ENCODE measurements at places on chromosomes 3 and 15. TPM values are rescaled to one million over a fixed set of nuclear protein-coding genes. Genes with fewer than 3 reads are reported as not detected.

DNA sequence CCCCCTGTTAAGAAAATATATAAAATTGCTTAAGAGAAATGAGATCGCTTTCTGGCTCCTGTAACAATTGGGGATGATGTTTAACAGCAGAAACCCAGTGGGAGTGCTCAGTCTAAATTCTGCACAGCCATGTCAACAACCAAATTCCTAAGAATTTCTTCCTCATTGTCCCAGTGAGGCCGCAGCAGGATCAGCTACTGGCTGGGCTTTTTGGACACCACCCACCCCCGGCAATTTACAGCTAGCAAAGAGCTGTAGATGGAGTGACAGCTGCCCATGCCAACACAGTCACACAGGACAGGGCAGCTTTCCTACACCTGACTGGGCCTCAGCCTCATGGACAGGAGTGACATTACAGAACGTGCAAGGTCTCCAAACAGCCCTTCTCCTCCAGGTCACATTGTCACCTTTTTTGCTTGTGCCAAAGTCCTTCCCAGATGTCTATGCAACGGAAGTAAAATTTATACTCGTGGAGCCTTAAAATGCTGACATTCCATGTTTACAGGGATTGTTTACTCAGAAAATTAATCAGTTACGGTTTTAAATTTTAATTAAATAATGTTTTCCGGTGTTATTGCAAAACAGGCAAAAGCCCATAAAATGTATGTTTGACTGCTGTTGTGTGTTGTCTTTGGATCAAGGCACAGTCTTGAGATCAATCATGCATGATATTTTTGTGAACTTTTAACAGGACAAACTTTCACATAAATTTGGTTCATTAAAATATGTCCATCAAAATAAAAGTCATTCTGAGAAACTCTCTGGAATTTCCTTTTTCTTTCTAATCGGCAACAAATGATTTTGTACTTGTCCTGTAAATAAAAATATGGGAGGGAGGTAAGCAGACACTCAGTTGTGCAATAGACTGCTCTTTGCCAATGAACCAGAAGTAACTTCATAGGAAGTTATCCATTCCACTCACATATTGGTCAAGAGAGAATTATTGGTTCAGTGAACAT lies 943.2 kb downstream of the MCTP2 start:
- H3K27ac ChIP-seq = no peak overlapping the region
- H3K4me3 ChIP-seq = no peak overlapping the region
- no peak for DNase-seq
- H3K36me3 ChIP-seq = no peaks in the 10 kb centered on the region
- no peaks in the 10 kb centered on the region for H3K27me3 ChIP-seq

DNA sequence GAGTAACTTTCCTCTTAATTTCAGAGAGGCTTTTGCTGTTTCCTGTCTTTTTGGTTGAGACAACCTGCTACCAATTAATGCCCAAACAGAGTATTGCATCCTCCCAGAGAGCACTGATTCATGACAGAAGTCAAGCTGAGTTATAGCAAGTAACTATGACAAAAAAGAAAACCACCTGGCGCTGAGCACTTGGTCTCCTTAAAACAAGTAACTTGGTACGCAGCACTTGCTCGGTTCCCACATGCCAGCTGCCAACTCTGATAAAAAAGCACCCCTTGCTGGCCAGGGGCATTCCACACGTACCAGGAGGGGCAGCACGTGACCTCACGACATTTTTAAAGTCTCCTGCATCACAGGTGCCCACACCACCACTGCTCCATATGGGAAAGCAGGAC lies 13.5 kb upstream of the MYO5C start:
- no peak overlapping the region for H3K4me3 ChIP-seq
- H3K36me3 ChIP-seq = peaks cover 27% of the 10 kb centered on the region
- DNase-seq = no peak
- H3K4me1 ChIP-seq = no peaks in the 10 kb centered on the region

GRCh38 chr3:161489395-161489794 lies 7.2 kb upstream of the OTOL1 start:
- no peak overlapping the region for H3K27ac ChIP-seq
- no peak overlapping the region for H3K4me3 ChIP-seq
- H3K27me3 ChIP-seq = no peaks in the 10 kb centered on the region
- DNase-seq = no peak
- peaks cover 4% of the 10 kb centered on the region for H3K4me1 ChIP-seq

DNA sequence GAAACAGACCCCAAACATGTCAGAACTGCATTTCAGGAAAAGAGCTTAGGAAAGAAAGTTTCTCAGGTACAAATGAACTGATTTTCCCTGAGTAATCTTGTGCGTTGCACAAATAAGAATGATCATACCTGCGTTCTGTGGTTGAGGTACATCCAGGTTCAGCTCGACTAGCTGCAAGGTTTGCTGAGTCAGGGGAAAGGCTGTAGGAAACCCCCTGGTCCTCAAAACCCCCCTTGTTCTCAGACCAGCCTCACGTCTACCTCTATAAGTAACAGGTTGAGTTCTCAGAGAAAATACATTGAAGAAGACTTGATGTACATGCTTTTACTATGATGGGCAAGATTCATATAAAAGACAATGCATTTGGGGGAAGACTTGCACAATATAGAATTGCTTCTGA lies 137.7 kb upstream of the ICE2 start:
- H3K27me3 ChIP-seq = no peaks in the 10 kb centered on the region
- no peaks in the 10 kb centered on the region for H3K36me3 ChIP-seq
- no peak for DNase-seq
- H3K27ac ChIP-seq = no peak overlapping the region

DNA sequence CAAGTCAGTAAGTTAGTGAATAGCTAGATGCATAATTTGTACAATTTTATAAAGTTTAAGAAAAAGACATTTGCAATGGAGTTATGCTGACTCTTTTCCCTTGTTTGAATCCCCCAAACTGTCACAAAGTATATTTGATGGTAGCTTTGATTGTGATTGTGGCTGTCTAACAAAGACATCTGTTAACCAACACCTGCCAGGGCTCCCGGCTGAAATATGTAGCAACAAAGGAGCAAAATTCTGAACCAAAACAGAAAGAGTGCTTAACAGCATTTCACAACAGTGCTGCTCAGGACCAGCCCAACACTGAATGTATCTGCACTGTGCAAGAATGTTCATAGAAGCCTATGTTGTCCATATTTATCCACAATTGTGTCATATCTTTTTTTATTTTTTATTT lies 39.4 kb downstream of the LEO1 start:
- no peak overlapping the region for H3K27ac ChIP-seq
- DNase-seq = no peak
- H3K4me1 ChIP-seq = no peaks in the 10 kb centered on the region
- no peaks in the 10 kb centered on the region for H3K27me3 ChIP-seq

GRCh38 chr15:77840991-77841775 lies 208.5 kb upstream of the LINGO1 start:
- peak; percentile 34 for DNase-seq
- H3K27ac ChIP-seq = no peak overlapping the region
- H3K4me1 ChIP-seq = no peaks in the 10 kb centered on the region
- peaks cover 9% of the 10 kb centered on the region for H3K27me3 ChIP-seq

DNA sequence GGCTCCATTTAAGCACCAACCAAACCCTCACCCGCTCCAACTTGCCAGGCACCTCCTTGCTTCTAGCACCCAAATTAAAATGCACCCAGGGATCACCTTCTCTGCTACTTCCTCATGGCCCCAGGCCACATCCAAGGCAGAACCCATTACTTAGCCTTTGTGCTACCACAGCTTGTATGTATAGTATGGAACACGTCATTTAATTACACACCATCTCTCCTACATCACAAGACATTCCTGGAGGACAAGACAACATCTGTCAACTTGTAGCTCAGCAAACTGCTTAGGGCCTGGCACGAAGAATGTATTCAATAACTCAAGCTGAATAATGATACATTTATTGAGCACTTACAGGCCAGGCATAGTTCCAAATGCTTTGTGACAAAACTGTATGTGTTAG lies 23.3 kb downstream of the ZDHHC3 start:
- H3K4me3 ChIP-seq = no peak overlapping the region
- H3K36me3 ChIP-seq = peaks cover 7% of the 10 kb centered on the region
- H3K27ac ChIP-seq = no peak overlapping the region
- no peak for DNase-seq
- H3K4me1 ChIP-seq = peaks cover 36% of the 10 kb centered on the region
- H3K27me3 ChIP-seq = no peaks in the 10 kb centered on the region

DNA sequence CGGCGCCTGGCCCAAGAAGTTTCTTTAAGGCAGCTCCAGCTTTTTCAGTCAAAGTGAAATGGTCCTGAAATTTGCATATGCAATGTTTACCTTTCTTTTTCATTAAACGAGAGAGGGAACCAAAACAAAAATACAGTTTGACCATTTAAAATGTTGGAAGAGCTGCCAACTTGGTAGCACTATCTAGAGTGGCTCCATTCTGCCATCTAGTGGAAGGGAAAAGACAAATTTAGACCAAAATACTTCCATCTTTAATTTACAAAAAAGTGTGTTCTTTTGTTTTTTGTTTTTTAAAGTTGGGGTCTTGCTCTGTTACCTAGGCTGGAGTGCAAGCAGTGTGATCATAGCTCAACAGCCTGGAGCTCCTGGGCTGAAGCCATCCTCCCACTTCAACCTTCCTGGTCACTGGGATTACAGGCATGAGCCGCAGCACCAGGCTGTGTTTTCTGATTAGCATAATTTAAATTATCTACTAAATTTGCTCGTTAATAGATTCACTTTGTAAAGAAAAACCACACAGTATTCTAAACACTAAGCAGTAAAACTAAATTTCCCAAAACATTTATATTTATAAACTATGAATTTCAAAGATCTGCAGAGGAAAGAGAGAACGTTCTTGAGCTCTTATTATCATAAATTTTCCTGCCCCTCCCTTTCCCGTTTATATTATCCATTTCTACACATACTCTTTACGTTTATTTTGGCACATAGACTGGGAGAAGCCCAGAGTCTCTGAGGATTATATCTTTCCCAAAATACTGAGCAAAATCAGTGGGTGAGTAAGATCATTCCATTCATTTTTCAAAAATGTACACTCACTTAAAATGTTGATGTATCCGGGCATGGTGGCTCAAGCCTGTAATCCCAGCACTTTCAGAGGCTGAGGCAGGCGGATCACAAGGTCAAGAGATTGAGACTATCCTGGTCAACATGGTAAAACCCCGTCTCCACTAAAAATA lies 15.4 kb upstream of the RFC4 start:
- no peak for DNase-seq
- peaks cover 15% of the 10 kb centered on the region for H3K4me1 ChIP-seq
- no peak overlapping the region for H3K27ac ChIP-seq
- no peak overlapping the region for H3K4me3 ChIP-seq
- H3K36me3 ChIP-seq = no peaks in the 10 kb centered on the region
- H3K27me3 ChIP-seq = peaks cover 34% of the 10 kb centered on the region

GRCh38 chr15:67109141-67110034 lies 44.0 kb downstream of the SMAD3 start:
- H3K4me1 ChIP-seq = peaks cover 65% of the 10 kb centered on the region
- peak; percentile 54 for DNase-seq
- no peaks in the 10 kb centered on the region for H3K27me3 ChIP-seq

- H3K36me3 ChIP-seq = no peaks in the 10 kb centered on the region
- H3K27me3 ChIP-seq = no peaks in the 10 kb centered on the region
- no peak for DNase-seq
- H3K4me3 ChIP-seq = no peak overlapping the region
Observed at GRCh38 chr15:57668016-57668415, 38.5 kb upstream of the POLR2M start.

DNA sequence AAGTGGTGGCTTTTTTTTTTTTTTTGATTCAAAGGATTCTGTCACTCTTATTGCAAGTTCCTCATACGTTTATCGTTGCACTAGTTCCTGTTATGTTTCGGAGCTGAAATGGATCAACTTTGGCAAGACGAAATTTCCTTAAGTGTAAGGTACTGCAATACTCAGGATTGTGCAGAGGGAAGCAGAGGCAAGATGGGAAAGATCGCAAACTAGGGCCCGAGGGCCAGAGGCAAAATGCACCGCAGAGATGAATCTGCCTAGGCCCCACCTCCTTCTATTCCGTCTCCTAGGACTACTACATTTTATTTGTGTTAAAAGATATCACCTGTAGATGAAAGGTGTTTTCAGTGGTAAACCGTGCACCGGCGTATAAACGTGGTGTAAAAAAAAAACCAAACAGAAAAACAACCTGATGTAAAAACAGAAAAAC lies 331 bp downstream of the RNU6-1 start:
- no peak for DNase-seq
- H3K4me3 ChIP-seq = peak overlapping the region; percentile 82
- H3K27me3 ChIP-seq = peaks cover 18% of the 10 kb centered on the region
- no peaks in the 10 kb centered on the region for H3K36me3 ChIP-seq
- peaks cover 58% of the 10 kb centered on the region for H3K4me1 ChIP-seq

DNA sequence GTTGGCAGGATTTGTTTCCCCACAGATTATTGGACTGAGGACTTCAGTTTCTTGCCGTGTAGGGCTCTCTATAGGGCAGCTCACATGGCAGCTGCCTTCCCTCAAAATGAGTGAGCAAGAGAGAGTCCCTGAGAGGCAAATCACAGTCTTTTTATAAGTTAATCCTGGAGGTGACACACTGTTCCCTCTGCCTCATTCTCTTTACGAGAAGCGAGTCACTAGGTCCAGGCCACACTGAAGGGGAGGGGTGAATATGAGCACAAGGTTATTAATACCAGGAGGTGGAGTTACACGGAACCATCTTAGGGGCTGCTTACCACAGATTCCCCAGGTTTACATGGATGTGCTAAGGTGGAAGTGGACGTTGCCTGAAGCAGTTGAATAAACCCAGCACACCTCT lies 77.0 kb downstream of the LPP start:
- H3K4me1 ChIP-seq = peaks cover 12% of the 10 kb centered on the region
- no peak overlapping the region for H3K27ac ChIP-seq
- H3K4me3 ChIP-seq = no peak overlapping the region

GRCh38 chr3:156035158-156035557 lies 85.2 kb upstream of the KCNAB1 start:
- H3K27ac ChIP-seq = no peak overlapping the region
- no peaks in the 10 kb centered on the region for H3K36me3 ChIP-seq
- no peaks in the 10 kb centered on the region for H3K4me1 ChIP-seq
- H3K27me3 ChIP-seq = no peaks in the 10 kb centered on the region

DNA sequence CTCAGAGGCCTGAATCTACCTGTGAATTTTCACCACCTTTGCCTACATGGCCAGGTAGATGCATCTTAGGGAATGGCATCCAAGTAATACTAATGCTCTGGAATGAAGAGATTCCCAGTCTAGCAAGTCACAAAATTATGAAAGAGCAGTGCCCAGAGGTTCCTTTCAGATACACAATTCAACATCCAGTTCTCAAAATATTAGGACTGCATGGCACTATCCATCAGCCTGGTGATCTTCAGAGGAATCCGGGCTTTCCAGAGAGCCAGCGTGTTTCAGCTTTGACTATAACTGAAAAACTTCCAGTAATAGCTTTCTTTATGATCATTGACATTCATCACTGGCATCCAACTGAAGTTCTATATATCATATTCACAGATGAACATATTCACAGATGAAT lies 849.8 kb downstream of the AGBL1 start:
- DNase-seq = no peak
- no peak overlapping the region for H3K4me3 ChIP-seq
- no peaks in the 10 kb centered on the region for H3K4me1 ChIP-seq
- no peaks in the 10 kb centered on the region for H3K36me3 ChIP-seq

The NR2E3 gene
- not detected for total RNA-seq

The SEMA3B gene
- total RNA-seq = 77.6 TPM

The HGD gene
- 1.7 TPM for total RNA-seq

The MME gene
- total RNA-seq = 85.4 TPM

The ITPKA gene
- 0.32 TPM for total RNA-seq

The PARP14 gene
- total RNA-seq = 165 TPM

The CHCHD4 gene
- total RNA-seq = 12.6 TPM

The TGM4 gene
- not detected for total RNA-seq

The UCN2 gene
- 0.32 TPM for total RNA-seq

Measured in lower lobe of right lung (tissue), 2 donors.